ENCODE measurements at places on chromosomes 16 and 17. TPM values are rescaled to one million over a fixed set of nuclear protein-coding genes. Genes with fewer than 3 reads are reported as not detected.

Gene PYCARD
- 40.1 TPM for total RNA-seq

Gene ITGAD
- total RNA-seq, result 0.06 TPM

Gene RFFL
- total RNA-seq, result 52.2 TPM

Gene GAS2L2
- 0.07 TPM for total RNA-seq

Gene PYDC1
- not detected for total RNA-seq

Gene DNAAF8
- total RNA-seq, result 1.2 TPM

Gene C16orf74
- total RNA-seq, result 11.3 TPM

Gene REXO5
- total RNA-seq, result 4.5 TPM

Gene PRSS22
- 0.84 TPM for total RNA-seq
